Activated T-helper 1 cell treated with anti-CD3 and anti-CD28 coated beads, Interleukin-12 subunit alpha, Interleukin-12 subunit beta, Interleukin-2, Interleukin-4 antibody, amounts not matched to agents 30 ng/mL and 10 ng/mL and 1 ng/mL, durations not matched to agents 14 hours and 24 hours and 36 hours (primary cell): ENCODE measurements at places on chromosomes 5 and 9. TPM values are rescaled to one million over a fixed set of nuclear protein-coding genes. Genes with fewer than 3 reads are reported as not detected.

Gene HARS1
- total RNA-seq, result 112 and 114 TPM in 2 replicates

DNA sequence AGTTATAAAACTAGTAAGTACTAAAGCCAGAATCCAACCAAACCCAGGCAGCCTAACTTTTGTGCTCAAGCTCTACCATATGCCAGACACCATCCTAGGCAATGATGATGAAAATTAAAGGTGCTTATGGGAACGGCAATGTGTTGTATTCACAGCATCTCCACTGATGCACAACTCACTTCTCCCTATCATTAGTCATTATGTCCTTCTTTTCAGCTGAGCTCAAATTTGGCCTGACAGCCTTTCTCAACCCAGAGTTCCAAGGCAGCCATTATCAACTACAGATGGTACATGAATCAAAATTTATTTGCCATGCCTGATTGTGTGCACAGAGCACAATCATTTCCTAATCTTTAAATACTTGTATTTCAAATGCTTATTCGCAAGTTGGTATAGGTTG lies 121.6 kb upstream of the TNPO1 start:
- no peaks in the 10 kb centered on the region for H3K36me3 ChIP-seq
- H3K27me3 ChIP-seq, result peaks cover 12% of the 10 kb centered on the region
- no peak overlapping the region for H3K4me3 ChIP-seq
- no peak overlapping the region for H3K27ac ChIP-seq

DNA sequence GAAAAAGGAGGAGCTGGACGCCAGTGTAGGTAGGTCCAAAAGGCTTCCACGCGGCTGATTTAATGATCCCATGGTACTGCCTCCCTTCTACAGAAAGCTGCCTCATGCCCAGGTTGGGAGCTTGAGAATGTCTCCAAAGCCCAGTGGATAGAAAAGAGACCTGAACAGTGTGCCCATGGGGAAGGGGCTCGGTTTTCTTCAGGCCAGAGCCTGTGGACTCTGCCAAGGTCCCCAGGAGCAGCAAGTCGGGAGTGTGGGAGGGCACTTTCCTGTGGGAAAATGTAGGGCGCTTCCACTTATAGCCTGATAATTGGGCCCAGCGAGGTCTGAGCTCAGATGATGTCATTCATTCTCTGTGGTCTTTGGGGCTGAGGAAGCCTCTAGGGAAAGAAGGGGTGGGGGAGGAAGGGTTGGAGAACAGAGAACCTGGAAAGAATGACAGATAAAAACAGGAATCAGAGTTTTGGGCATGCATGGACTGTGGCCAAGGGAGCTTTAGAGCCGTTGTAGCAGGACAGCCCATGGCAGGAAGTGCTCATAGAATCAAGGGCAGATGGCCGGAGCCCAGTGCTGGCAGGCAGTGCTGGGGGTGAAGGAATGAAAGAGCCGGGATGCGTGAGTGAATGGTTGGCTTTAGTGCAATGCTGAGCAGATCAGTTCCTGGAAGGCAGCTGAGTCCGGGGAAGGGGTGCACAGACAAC lies 42.5 kb upstream of the SH3PXD2B start:
- H3K4me3 ChIP-seq, result no peak overlapping the region
- peaks cover 8% of the 10 kb centered on the region for H3K27me3 ChIP-seq
- no peaks in the 10 kb centered on the region for H3K4me1 ChIP-seq
- no peak for DNase-seq
- no peaks in the 10 kb centered on the region for H3K36me3 ChIP-seq
- no peak overlapping the region for H3K27ac ChIP-seq

DNA sequence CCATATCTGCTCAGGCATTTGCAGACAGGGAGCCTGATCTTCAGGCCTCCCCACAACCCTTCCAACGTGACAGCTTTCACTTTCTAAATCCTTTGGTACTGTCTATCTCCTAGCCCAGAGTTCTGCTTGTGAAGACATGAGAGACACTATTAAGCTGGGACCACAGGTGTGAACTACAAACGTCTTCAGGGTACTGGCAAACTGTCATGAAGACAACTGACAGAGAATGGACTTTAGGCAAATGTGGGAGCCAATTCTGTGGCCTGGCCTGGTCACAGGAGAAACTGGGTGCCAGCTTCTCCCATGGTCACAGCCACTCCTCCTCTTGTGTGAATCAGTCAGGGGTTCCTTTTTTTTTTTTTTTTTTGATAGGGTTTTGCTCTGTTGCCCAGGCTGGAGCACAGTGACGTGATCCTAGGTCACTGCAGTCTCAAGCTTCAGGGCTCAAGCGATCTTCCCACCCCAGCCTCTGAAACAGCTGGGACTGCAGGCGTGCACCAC lies 10.4 kb downstream of the TRIM14 start:
- DNase-seq, result peak; percentile 40
- H3K36me3 ChIP-seq, result peaks cover 40% of the 10 kb centered on the region
- H3K27ac ChIP-seq, result peak overlapping the region; percentile 88
- H3K4me3 ChIP-seq, result peak overlapping the region; percentile 58
- no peaks in the 10 kb centered on the region for H3K27me3 ChIP-seq

DNA sequence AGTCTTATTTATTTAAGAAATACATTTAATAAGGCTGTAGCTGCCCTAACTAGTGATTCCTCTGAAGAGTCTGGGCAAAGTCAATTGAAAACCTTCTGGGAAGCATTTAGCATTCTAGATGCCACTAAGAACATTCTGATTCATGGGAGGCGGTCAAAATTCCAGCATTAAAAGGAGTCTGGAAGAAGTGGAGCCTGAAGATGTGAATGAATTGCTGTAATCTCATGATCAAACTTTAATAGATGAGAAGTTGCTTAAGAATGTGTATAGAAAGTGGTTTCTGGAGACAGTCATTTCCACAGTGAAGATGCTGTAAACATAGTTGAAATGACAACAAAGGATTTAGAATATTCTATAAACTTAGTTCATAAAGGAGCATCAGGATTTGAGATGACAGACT lies 61.4 kb downstream of the WDR41 start:
- no peaks in the 10 kb centered on the region for H3K27me3 ChIP-seq
- no peak overlapping the region for H3K4me3 ChIP-seq
- peaks cover 17% of the 10 kb centered on the region for H3K36me3 ChIP-seq
- H3K27ac ChIP-seq, result no peak overlapping the region
- DNase-seq, result no peak

GRCh38 chr5:125232779-125233230 lies 486.4 kb upstream of the ZNF608 start:
- H3K27ac ChIP-seq, result no peak overlapping the region
- no peak overlapping the region for H3K4me3 ChIP-seq
- no peaks in the 10 kb centered on the region for H3K36me3 ChIP-seq
- H3K4me1 ChIP-seq, result no peaks in the 10 kb centered on the region

DNA sequence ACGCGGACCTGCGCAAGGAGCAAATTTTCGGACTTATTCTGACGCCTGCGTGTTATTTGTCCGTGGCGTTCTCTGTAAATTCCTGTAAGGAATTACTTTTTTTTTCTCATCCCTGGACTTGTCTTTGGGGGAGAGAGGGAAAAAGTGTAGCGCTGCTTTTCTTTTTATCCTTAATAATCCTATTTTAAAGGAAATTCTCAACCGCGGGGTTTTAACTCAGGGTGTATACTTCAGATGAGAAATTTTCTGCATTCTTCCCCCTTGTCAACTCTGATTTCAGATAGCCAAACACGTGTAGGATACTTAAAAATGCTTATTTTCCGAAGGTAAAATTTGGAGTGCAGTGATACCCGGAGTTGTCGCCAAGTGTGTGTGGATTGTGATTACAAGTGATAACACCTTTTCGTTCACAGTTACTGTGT lies 853 bp downstream of the DCP2 start:
- no peaks in the 10 kb centered on the region for H3K27me3 ChIP-seq
- peaks cover 38% of the 10 kb centered on the region for H3K4me1 ChIP-seq
- H3K4me3 ChIP-seq, result peak overlapping the region; percentile 93
- H3K27ac ChIP-seq, result peak overlapping the region; percentile 93
- no peak for DNase-seq
- H3K36me3 ChIP-seq, result peaks cover 6% of the 10 kb centered on the region

GRCh38 chr5:140108093-140109017 lies 5.6 kb upstream of the PURA start:
- peaks cover 3% of the 10 kb centered on the region for H3K36me3 ChIP-seq
- H3K4me1 ChIP-seq, result peaks cover 44% of the 10 kb centered on the region
- no peak for DNase-seq
- peaks cover 61% of the 10 kb centered on the region for H3K27me3 ChIP-seq

DNA sequence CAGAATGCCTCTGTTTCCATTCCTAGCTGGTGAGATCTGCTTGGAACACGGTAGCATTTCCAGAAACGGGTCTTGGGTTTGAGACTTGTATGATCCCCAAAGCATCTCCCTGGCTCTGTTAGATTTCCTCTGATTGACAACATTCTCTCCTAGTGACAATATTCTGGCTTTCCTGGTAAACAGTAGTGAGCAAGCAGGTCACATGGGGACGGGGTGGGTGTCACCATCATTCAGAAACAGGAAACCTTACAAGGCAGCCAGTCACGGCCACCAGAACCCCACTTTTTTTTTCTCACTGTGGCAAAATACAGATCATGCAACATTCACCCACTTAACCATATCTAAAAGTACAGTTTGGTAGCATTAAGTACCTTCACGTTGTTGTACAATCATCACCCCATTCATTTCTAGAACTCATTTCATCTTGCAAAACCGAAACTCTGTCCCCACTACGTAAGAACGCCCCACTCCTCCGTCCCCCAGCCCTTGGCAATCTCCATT lies 90.1 kb upstream of the LMX1B start:
- peaks cover 26% of the 10 kb centered on the region for H3K4me1 ChIP-seq
- H3K36me3 ChIP-seq, result no peaks in the 10 kb centered on the region
- no peak overlapping the region for H3K27ac ChIP-seq
- H3K27me3 ChIP-seq, result peaks cover 54% of the 10 kb centered on the region
- DNase-seq, result no peak

- H3K27me3 ChIP-seq, result no peaks in the 10 kb centered on the region
- no peak overlapping the region for H3K4me3 ChIP-seq
- peaks cover 18% of the 10 kb centered on the region for H3K36me3 ChIP-seq
- no peak overlapping the region for H3K27ac ChIP-seq
- peaks cover 7% of the 10 kb centered on the region for H3K4me1 ChIP-seq
- no peak for DNase-seq
Observed at GRCh38 chr5:96671441-96671840, 9.3 kb downstream of the CAST start.

DNA sequence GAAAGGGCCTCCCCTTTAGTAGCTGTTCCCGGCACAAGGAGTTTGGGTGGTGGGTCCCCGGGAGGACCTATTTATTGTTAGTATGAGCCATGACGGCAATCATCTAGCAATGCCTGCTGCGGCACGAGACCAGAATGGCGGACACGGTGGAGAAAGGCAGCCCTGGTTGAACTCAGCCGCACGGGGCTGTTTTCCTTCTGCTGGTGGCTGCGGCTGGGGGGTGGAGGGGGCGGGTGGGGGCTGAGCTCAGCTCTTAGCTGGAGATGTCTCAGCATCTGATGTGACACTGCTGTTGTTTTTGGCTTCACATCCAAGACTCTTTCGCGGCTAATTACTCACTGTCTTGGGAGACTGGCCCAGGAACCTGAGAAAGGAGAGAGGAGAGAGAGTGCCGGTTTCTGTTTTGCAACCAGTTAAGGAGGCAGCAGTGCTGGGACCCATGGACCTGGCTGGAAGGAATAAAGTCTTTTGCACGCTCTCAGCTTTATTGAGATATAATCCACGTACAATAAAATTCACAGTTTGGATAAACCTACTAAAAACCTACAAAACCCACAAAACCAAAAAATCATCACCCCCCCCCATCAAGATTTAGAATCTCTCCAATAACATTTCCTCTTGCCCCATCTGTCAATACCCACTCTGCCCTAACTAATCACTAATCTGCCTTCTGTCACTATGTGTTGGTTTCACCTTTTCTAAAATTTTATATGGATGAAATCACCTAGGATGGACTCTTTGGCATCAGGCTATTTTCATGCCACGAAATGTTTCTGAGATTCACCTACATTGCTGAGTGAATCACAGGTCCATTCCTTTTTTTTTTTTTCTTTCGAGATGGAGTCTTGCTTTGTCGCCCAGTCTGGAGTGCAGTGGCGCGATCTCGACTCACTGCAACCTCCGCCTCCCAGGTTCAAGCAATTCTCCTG lies 81.8 kb upstream of the NEURL1B start:
- no peak for DNase-seq
- H3K36me3 ChIP-seq, result no peaks in the 10 kb centered on the region
- H3K27ac ChIP-seq, result no peak overlapping the region
- H3K4me1 ChIP-seq, result no peaks in the 10 kb centered on the region
- H3K27me3 ChIP-seq, result peaks cover 4% of the 10 kb centered on the region
- H3K4me3 ChIP-seq, result no peak overlapping the region

DNA sequence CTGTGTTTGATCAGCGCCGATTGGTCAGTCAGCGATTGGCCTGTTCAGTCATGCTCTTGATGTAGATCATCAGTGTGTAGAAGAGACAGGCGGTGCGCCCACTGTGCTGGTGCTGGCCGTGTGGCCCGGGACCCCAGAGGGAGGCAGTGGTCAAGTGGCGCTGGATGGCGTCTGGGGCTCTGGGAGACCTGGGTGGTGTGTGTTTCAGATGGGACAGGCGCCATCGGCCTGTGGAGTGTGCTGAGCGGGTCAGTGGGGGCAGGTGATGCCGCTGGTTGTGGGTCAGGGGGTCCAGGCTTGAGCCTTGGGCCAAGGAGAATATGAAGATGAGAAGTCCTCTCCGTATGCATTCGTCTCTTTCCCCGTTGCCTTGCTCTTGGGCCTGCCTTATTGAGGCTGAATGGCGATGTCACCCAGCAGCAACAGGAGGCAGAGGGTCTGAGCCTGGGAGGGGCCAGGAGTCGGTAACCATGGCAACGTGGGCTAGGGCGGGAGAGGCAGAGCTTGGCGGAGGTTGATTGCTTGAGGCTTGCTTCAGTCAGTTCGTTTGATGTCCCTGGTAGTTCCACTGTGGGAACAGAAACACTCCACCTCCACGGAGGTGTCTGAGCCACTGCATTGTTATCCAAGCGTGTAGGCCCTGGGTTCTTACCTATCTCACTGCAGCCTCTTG lies 117.8 kb upstream of the CACNA1B start:
- H3K27me3 ChIP-seq, result no peaks in the 10 kb centered on the region
- H3K4me3 ChIP-seq, result peak overlapping the region; percentile 33
- DNase-seq, result no peak
- peak overlapping the region; percentile 76 for H3K27ac ChIP-seq

DNA sequence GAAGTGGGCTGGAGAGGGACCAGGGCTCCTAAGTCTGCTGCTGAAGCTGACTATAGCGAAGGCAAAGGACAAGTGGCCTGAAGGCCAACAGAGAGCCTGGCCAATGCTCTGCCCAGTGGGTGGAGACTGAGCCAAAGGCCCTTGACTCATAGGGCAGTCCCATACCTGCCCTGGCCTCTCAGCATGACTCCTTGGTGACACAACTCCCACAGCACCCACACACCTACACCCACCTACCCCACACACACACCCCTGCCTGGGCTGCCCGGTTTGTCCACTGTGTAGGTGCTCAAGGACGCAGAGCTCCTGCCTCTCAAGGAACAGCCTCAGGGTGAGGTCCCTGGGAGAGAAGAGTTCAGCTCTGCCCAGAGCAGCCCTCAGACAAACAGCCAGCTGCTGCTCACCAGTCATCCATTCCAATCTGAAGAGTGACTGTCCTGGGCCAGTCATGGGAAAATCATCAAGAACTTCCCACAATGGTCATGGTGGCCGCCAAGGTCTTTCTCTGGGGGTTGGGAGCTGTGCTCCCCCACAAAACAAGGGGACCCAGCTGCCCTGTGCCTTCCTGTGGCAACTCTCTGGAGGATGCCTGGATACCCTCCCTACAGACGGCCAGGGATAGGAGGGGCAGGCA lies 5.0 kb downstream of the TNIP1 start:
- H3K4me3 ChIP-seq, result peak overlapping the region; percentile 56
- H3K27ac ChIP-seq, result peak overlapping the region; percentile 62
- H3K4me1 ChIP-seq, result peaks cover 78% of the 10 kb centered on the region
- no peaks in the 10 kb centered on the region for H3K27me3 ChIP-seq
- DNase-seq, result no peak

GRCh38 chr5:102918986-102919610 lies 164.0 kb downstream of the PAM start:
- peaks cover 6% of the 10 kb centered on the region for H3K4me1 ChIP-seq
- H3K27me3 ChIP-seq, result no peaks in the 10 kb centered on the region
- DNase-seq, result no peak
- H3K4me3 ChIP-seq, result no peak overlapping the region
- no peak overlapping the region for H3K27ac ChIP-seq
- H3K36me3 ChIP-seq, result peaks cover 5% of the 10 kb centered on the region
